ENCODE measurements at places on chromosomes 12 and 14.

- no peak overlapping the region for H3K27ac ChIP-seq
- H3K4me3 ChIP-seq: no peak overlapping the region
- no peaks in the 10 kb centered on the region for H3K4me1 ChIP-seq
- H3K27me3 ChIP-seq: no peaks in the 10 kb centered on the region
These were observed 4.9 kb downstream of the PTHLH start for GRCh38 chr12:27967551-27968054.

GRCh38 chr12:56517854-56518253 lies 3.8 kb upstream of the RBMS2 start:
- no peaks in the 10 kb centered on the region for H3K36me3 ChIP-seq
- H3K27me3 ChIP-seq: no peaks in the 10 kb centered on the region
- H3K27ac ChIP-seq: no peak overlapping the region
- H3K4me1 ChIP-seq: peaks cover 7% of the 10 kb centered on the region
- no peak for DNase-seq

DNA sequence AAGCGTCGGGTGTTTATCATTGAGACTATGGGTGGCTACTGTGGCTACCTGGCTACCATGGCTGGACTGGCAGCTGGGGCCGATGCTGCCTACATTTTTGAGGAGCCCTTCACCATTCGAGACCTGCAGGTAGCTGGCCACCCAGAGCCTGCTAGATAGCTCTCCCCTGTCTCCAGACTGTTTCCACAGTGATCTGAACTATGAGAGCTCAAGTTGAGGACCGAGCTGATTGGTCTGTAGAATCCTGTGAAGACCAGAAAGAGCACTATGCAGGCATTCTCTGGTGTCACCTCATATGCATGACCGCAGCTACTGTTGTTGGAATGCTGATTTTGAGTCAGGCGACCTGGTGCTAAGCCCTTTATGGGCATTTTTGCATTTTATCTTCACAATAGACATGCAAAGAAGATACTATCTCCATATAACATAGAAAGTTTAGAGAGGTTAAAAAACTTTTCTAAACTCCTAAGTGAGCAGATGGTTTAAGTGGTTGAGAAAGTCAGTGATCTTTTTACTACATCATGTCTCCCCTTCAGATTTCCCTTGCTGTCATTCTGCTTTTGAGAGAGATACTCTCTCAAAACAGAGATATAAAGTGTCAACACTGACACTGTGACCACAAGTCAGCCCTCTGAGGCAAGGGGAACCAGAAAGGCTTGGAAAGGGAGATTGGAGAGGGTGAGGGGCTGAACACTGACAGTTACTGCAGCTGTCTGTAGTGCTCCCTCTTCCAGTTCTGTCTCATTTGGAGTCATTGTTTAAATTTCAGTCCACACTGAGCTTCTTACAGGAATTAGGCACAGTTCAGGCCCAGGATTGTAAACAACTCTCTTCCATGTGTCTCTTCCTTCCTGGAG lies 14.3 kb downstream of the ASB8 start:
- H3K4me3 ChIP-seq: no peak overlapping the region
- H3K27me3 ChIP-seq: no peaks in the 10 kb centered on the region
- H3K4me1 ChIP-seq: peaks cover 4% of the 10 kb centered on the region
- no peak overlapping the region for H3K27ac ChIP-seq
- H3K36me3 ChIP-seq: peaks cover 74% of the 10 kb centered on the region
- no peak for DNase-seq

DNA sequence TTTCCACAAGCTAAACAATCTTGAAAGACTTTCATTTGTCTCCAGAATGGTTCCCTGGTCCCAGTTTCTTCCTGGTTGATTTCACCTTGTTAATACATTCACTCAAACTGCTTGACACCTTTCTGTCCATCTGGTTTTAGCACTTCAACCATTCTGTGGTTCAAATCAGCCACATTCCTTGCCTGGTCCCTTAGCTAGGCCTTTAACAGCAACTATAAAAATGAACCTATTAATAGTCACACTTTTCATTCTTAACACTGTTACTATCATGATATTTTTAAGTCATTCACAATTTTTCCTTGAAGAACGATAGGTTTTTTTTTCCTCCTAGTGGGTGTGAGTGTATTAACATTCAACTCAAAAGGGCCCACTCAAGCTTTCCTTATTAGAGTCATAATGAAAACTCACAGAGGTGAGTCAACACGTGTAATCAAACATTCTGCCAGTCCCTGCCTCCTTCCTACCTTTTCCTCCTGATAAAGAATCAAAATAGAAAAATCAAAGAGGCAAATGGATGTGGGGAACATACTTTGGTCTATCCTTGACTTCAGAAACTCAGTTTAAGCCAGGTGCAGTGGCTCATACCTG lies 34.4 kb upstream of the CCNT1 start:
- no peak overlapping the region for H3K4me3 ChIP-seq
- no peaks in the 10 kb centered on the region for H3K27me3 ChIP-seq
- no peaks in the 10 kb centered on the region for H3K4me1 ChIP-seq
- no peaks in the 10 kb centered on the region for H3K36me3 ChIP-seq
- H3K27ac ChIP-seq: no peak overlapping the region

GRCh38 chr12:54386403-54387113 lies 2.0 kb upstream of the ZNF385A start:
- no peaks in the 10 kb centered on the region for H3K27me3 ChIP-seq
- no peak for DNase-seq
- H3K4me1 ChIP-seq: peaks cover 66% of the 10 kb centered on the region
- H3K27ac ChIP-seq: peak overlapping the region; percentile 62

GRCh38 chr12:56661560-56661959 lies 15.8 kb upstream of the ATP5F1B start:
- no peak for DNase-seq
- H3K4me3 ChIP-seq: no peak overlapping the region
- H3K36me3 ChIP-seq: peaks cover 38% of the 10 kb centered on the region
- no peaks in the 10 kb centered on the region for H3K4me1 ChIP-seq
- H3K27ac ChIP-seq: no peak overlapping the region

GRCh38 chr14:84181072-84181471 lies 1348.9 kb upstream of the FLRT2 start:
- no peaks in the 10 kb centered on the region for H3K27me3 ChIP-seq
- no peaks in the 10 kb centered on the region for H3K36me3 ChIP-seq
- no peaks in the 10 kb centered on the region for H3K4me1 ChIP-seq
- H3K27ac ChIP-seq: no peak overlapping the region
- DNase-seq: no peak

DNA sequence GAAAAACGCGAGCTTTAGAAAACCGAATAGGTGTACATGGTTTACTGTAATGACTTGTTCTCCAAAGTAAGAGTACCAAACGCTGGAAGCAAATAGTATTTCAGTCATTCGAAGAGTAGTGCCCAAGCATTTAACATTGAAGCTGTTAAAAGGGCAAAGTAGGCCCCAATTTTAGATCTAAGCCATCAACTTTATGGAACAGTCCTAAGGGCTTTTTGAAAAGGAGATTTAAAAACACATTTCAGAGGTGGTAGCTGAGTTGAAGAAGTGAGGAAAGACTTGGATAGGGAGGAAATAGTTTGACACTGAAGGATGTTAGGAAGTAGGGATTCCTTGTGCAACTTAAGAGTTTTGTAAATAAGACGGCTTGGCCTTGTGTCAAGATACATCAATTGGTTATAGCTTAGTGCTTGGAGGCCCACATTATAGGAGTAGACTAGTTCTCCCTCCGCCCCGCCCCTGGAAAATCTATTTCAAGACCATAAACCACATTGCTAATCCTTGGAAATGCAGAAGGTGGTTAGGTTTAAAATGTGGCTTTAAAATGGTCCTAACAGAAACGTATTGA lies 783 bp upstream of the TUBA1B start:
- peak; percentile 63 for DNase-seq
- H3K4me3 ChIP-seq: peak overlapping the region; percentile 84
- H3K27ac ChIP-seq: peak overlapping the region; percentile 90
- H3K4me1 ChIP-seq: peaks cover 27% of the 10 kb centered on the region

- no peaks in the 10 kb centered on the region for H3K36me3 ChIP-seq
- DNase-seq: no peak
- no peak overlapping the region for H3K27ac ChIP-seq
- no peaks in the 10 kb centered on the region for H3K27me3 ChIP-seq
These were observed 12.2 kb upstream of the SPTB start for GRCh38 chr14:64891839-64892375.

DNA sequence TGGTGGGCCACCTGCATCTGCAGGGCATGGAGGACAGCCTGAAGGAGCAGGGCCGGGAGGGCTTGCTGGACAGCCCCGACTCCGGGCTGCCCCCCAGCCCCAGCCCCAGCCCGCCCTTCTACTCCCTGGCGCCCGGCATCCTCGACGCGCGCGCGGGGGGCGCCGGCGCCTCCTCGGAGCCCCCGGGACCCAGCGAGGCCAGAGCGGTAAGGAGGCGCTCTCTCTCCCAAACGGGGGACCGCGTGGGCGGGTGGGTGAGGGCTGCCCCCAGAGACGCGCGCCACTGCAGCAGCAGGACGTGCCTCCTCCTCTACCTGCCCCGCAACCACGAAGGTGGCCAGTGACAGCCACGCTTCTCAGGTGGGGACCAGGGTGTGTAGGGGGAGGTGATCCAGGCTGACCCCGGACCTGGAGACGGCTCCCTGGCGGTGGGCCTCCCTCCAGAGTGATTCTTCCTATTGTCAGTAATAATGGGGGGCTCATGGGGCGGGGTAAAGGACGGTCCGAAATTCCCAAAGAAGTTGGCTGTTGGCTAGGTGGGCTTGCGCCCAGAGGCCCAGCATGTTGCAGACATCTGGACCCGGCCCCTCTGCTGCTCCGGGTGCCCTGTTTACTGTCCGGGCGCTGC lies 652 bp downstream of the RFLNA start:
- H3K27me3 ChIP-seq: peaks cover 34% of the 10 kb centered on the region
- H3K27ac ChIP-seq: no peak overlapping the region
- no peak for DNase-seq

All from K562 (cell line).